Calu3 (cell line): ENCODE measurements at places on chromosomes 1 and 21. TPM values are rescaled to one million over a fixed set of nuclear protein-coding genes. Genes with fewer than 3 reads are reported as not detected.

- no peak for DNase-seq
Measured at GRCh38 chr1:74502858-74503257, 9.6 kb downstream of the LRRC53 start.

DNA sequence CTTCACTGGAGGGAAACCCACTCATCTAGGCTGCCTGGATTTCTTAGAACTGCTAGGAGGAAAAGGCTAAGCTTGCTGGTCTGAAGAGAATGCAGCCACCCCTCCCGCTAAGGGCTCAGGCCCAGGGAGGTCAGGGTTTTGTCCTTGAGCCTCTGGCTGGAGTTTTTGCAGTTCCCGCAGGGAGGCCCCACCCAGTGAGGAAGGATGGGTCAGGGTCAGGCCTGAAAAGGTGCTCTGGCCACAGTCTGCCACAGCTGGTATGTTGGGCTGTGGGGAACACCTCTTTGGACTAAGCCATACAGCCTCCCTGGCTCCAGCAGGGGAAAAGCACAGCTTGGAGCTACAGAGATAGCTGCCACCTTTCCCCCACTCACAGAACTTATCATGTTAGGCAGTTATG, 71.4 kb upstream of the PAPPA2 start:
- no peak for DNase-seq

- DNase-seq = no peak
Measured at GRCh38 chr1:218482683-218483082, 137.5 kb downstream of the TGFB2 start.

DNA sequence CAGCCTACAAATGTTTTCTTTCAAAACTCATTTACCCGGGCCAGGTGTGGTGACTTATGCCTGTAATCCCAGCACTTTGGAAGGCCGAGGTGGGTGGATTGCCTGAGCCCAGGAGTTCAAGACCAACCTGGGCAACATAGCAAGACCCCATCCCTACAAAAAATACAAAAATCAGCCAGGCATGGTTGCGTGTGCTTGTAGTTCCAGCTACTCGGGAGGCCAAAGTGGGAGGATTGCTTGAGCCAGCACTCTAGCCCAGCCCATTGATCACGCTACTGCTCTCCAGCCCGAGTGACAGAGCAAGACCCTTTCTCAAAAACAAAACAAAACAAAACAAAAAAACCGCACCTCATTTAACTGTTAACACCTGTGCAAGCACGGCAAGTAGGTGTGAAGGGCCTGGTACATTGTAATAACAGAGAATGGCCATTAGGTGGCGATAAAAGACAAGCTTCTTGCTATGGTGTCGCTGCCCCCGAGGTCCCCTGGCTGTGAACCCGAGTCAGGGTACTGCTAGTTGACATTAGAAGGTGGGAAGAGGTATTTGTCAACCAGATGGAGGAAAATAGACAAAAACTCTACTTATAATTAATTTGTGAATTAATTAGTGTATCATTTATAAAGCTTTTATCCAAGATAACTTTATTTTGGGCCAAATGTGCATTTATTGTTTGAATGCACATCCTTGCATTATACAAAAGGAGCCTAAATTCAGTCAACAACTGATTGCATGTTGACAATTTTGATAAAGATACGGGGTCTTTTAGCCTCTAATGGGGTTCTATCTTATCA, 66.5 kb downstream of the SH3BGR start:
- DNase-seq = peak; percentile 61

DNA sequence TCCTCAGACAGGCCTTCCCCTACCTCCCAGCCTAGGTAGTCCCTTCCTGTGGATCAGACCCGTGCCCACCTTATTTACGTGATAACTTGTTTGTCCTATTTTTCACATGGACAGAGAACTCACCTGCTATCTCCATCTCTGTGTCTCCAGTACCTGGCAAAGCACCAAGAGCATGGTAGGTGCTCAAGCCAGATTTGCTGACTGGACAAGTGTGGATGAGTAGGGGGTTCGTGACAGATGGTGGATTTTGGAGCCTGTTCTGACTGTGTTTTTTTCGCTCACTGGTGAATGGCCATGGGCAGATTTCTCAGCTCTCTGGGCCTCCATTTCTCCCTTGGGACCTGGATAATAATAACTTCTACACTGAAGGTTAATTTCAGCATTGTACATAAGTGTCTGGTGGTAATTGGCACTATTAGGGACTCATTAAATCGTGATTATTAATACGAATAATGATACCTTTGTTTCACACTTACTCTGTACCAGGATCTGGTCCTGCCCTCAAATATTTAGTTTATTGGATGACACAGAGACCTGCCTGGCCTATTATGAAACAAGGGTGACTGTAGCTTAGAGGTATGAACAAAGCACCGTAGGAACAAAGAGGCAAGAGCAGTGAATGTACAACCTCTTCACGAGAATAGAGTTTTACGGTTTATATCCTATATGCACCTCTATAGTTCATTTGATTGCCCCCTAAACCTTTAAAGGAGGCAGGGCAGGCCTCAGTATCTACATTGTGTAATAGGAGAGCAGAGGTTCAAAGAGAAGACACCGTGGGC, 24.5 kb upstream of the SLC26A9 start:
- no peak for DNase-seq

- DNase-seq = no peak
Measured at GRCh38 chr1:244548558-244549115, 87.6 kb downstream of the CATSPERE start.

DNA sequence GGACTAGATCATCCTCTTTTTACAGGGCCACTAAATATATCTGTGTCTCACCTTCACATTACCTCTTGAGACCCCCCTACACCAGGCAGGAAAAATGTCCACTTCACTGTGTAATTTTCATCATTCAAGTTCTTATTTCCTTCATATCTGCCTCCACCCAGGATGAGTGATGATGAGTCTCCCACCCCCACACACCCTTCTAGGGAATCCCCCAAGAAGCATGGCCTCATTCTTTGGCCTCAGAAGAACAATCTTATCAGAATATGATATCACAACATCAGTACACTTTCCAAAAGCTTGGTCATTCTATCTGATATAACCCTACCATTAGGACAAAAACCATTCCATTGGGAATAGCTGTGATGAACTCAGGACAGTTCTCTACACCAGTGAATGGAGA, 170.3 kb upstream of the DUSP10 start:
- no peak for DNase-seq

- DNase-seq = peak; percentile 2
Measured at GRCh38 chr21:17610911-17611310, 1.8 kb downstream of the BTG3 start.

DNA sequence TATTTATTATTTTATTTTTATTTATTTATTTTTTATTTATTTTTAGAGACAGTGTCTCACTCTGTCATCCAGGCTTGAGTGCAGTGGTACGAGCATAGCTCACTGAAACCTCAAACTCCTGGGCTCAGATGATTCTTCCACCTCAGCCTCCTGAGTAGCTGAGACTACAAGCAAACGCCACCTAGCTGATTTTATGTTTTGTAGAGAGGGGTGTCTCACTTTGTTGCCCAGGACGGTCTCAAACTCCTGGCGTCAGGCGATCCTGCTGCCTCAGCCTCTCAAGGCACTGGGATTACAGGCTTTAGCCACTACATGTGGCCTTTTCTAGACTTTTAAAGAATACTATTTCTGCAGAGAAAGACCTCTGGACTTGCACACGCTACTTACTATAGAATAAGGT, 61.3 kb upstream of the C1orf53 start:
- no peak for DNase-seq

- no peak for DNase-seq
Measured at GRCh38 chr1:17892225-17892624, 137.1 kb downstream of the ACTL8 start.

The PRR9 gene
- not detected in 2 replicates for total RNA-seq

The SPAG17 gene
- 0.33 and 1.3 TPM in 2 replicates for total RNA-seq

The UBXN10 gene
- total RNA-seq = 0.33 and 0.37 TPM in 2 replicates

The BEND5 gene
- total RNA-seq = 0.87 TPM in 1 of 2 replicates, not detected in the other

The TMEM222 gene
- total RNA-seq = 30.4 and 32.6 TPM in 2 replicates

The FALEC gene
- total RNA-seq = 0.71 TPM in 1 of 2 replicates, not detected in the other
